ENCODE measurements at places on chromosomes 1 and 21.

GRCh38 chr1:159005161-159005560 is 4.5 kb upstream of the IFI16 start:
- DNase-seq: no peak

DNA sequence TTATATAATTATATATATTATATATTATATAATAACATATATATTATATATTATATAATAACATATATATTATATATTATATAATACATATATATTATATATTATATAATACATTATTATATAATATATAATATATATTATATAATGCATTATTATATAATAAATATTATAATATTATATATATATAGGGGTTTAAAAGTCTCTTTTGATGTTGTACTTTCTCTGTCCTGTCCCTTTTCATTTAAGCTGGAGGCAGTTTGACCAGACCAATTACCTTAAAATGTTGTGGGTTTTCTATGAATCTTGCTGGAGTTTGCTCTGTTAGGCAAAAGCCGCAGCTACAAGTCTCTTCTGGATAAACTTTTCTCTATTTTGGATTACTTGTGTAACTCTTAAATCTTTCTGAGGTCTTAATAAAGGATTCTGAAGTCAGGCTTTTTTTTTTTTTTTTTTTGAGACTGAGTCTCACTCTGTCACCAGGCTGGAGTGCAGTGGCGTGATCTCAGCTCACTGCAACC is 22.2 kb upstream of the KIF1B start:
- no peak for DNase-seq

DNA sequence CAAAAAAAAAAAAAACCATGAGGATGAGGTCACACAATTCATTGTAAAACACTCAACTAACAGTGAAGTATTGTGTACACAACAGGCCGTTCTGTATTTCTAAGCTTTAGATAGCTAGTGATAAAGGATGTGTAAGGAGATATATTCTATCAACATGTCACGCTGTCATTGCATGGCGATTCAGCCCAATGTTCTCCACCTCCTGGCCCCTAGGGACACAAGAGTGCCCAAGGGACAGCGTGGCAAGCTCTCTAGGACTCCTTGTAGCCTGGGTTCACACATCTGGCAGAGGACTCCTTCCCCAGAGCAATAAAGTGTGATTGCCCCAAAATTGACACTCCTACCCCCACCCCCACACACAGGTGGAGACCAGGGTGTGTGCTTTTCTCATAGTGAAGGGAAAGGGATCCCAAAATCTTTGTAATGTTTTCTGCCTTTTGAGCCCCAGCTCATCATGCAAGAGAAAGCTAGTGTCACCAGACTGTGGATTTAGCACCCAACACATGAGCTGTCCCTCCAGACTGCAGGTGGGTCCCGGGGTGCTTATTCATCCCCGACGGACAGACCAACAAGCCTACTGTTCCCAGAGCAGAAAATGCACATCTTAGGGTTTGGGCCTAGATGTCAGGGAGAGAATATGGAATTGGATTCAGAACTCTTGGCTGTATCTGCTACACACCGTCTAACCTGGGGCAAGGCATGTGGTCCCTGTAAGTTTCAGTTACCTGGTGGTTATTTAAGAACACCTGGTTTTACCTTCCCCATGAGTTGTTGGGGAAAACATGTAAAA is 11.5 kb downstream of the TMPRSS3 start:
- no peak for DNase-seq

DNA sequence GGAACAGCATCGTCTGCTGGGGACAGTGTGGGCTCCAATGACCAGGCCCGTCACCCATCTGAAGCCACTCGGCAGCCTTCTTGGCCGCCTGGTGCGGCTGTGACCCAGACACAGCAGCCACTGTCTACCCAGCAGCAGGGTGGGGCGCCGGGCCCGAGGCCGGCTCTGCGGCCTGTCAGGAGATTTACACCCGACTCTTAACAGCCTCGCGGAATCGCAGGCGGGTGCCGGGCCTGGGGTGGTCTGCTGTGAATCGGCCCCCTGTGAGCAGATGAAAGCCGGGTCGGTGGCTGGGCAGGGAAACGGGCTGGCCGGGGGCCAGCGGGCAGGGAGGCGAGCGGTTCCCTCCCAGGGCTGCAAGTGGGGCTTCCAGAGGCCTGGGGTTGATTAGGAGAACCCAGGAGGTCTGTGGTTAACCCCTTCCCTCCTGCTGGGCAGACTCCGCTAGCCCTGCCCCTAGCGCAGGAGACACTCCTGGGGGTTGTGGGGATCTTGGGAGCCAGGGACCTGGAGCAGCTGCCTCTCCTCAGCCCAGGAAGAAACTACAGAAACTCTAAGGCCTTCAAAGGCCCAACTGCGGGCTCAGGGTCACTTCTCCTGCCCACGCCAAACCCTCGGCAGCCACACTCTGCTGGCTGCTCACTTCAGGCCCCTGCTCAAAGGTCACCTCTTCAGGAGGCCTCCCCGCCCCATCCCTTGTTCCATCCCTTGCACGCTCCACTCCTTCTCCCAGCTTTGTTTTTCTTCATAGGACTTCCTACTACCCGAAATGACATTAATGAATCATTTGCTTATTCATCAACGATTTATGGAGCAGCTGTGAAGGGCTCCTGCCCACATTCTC is 15.6 kb downstream of the RUNX3 start:
- no peak for DNase-seq

GRCh38 chr1:43034195-43034658 is 75.6 kb upstream of the SLC2A1 start:
- DNase-seq: no peak

GRCh38 chr21:37862536-37862935 is 53.7 kb downstream of the KCNJ6 start:
- DNase-seq: peak; percentile 47

DNA sequence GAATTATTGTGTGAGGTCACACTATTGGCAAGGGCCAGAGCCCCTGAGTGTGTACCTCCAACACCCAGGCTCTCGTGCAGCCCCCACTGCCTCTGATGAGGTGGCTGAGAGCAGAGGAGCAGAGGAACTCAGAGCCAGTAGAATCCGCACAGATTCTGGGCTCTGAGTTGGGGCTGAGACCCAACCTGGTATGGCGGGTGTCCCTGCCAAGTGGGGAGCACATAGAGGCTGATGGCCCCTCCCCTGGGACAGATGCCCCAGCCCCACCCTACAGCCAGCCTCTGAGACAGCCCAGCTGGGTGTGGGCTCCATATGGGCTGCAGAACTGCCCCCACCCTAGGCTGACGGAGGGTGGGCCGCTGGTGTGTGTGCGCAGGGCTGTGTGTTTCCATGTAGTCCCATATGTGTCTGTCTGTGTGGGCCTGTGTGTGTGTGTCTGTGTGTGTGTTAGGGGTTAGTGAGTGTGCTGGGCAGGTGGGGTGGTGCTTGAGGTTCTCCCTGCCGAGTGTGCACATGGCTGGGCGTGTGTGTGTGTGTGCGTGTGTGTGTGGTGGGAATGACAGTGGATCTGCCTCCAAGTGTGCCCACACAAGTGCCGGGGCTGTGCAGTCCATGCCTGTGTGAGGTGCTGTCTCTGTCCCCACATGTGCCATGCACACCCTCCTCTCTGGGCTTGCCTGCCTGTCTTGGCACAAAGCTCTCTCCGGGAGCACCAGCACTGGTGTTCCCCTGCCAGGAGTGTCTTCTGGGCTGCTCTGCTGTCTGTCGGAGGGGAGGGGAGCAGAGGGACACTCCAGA is 24.4 kb downstream of the FOXO6 start:
- DNase-seq: peak; percentile 63

DNA sequence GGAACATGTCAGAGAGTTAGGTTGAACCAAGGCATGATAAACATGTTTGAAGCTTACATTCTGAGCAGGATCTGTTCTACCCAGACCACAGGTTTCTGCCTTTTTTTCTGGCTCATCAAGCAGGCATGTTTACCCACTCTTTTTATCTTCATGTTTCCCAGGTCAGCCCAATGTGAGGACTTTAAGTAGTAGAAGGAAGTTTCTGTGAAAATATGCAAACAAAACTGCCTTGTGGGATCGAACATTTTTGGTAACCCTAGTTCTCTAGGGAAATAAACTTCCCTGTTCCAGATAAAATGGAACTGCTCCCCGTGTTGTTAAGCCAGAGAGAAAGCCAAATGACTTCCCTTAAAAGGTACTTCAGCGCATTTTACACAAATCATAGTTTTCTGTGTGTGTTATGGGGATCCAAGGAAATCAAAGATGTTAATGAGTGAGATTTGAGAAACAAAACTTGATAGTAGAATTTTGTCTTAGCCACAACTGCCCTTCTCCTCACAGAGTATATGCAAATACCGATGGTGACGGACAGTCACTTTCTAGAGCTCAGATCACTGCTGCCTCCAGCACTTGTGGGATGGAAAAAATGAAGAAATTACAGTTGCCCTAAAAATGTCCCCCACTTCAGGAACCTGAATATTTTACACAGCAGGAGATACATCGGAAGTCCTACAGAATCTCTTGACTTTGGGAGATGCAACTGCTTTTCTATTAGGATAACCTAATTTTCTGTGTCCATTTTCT is 765 bp upstream of the HIPK1 start:
- no peak for DNase-seq

DNA sequence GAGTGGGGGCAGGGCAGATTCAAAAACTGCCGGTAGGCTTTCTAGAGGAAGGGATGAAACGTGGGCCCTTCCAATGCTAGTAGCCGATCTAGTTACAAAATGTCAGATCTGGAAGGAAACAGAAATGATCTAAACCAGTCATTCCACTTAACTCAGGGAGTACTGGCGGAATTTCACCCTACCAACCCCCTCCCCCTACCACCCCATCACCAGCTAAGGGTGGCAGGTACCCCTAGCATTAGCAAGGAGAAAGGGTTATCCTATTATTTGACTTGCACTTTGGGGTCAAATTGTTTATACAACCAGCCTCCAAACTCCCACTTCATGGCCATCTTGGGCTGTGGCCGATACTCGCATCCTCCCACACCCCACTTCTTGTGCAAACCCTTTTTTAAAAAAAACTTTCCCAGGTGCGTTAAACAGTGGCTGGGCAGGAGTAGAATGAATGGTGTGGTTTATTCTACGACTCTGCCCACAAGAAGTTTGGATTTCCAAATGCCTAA is 644 bp upstream of the MRPL24 start:
- no peak for DNase-seq

DNA sequence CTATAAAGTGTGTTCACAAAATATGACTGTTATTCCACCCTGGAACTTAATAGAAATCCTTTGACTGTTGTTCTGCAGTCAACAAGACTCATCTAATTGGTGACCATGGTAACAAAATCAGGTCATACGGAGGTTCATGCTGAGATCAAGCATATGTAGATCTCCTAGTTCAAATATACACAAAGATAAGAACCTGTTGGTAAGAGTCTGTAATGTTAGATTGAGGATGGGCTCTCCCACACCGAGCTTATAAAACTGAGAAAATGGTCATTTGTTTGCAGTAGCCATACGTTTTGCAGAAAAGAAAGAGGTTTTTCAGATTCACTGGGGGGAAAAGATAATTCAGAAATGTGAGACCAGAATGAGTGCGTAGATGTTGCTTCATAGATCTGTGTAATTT is 468.1 kb downstream of the RPS6KC1 start:
- peak; percentile 96 for DNase-seq

GRCh38 chr1:173865468-173866164 is 2.2 kb downstream of the GAS5 start:
- DNase-seq: no peak

DNA sequence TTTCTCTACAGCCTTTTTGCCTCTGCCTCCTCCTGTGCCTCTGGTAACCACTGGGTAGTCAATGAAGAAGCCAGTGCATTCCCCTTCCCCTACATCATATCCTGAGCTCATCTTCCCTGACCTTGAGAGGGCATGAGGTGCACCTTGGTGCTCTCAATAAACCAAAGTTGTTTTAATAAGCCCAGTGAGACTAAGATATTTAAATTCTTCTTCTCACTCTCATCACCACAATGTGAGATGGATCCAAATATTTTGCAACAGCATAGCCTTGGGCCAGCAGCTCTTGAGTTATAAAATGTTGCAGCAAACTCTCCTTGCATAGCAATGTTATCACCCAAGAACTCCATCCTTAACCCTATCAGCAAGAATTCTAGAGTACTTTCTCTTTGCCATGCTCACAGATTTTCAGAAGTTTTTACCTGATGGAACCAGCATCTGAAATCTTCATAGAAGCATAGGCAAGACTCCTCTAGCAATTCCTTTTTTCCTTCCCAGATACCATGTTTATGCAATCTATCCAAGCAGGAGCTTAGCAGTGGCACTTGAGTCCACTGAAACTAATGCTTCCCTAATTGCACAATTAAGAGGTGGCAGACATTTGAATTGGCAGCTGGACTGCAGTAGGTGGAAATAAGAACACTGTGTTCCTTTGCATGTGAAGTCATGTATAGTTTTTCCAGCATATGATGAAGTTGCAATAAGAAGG is 36.8 kb downstream of the CDC7 start:
- DNase-seq: no peak

DNA sequence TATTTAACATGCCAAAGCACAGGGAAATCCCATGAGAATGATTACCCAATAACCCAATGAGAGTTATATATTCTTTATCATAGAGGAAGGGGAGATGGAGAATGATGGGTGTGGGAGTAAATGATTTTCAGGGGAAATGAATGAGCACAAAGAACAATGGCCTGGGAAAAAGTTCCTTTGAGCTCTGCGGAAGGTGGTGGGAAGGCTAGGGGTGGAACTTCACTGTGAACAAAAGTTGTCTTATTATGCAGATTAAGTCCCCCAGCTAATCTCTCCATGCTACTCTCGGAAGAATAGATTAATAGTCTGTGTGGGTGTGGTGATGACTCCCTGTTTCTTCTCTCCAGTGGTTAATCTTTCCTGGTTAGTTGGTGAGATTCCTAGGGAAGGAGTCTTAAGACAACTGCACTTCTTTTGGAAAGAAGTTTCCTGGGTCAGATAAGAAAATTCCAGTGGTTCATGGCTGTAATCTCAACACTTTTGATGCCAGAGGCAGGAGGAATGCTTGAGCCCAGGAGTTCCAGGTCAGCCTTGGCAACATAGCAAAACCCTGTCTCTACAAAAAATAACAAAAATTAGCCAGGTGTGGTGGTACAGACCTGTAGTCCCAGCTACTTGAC is 71.6 kb downstream of the DNTTIP2 start:
- no peak for DNase-seq

DNA sequence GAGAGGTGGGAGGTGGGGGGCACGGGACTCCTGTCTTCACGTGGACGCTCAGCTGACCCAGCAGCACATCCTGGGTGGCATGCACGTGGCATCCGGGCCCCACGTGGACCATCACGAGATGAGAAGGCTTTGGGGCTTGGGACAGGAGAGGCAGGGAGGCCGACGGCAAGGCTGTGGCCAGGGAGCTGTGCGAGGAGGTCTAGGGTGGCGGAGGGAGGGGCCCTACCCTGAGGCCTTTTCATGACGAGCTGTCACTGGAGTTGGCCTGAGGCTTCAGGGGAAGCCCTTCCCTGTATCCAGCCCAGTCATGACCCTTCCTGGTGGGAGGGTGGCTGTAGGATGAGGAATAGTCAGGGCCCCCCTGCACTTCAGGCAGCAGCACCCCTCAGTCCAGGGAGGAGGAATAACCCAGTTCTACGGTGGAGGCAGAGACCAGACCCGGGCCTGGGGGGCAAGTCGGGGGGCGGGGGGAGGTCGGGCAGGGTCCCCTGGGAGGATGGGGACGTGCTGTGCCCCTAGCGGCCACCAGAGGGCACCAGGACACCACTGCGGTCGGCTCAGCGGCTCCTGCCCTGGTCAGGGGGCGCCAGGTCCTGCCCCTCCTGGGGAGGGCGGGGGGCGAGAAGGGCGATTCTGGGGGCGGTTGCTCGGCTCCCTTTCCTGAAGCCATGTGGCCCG is 2.0 kb upstream of the PERM1 start:
- no peak for DNase-seq

Measured in NCI-H69 (cell line).